Liver (tissue), 10 donors: ENCODE measurements at places on chromosomes 6 and 20. TPM values are rescaled to one million over a fixed set of nuclear protein-coding genes. Genes with fewer than 3 reads are reported as not detected.

DNA sequence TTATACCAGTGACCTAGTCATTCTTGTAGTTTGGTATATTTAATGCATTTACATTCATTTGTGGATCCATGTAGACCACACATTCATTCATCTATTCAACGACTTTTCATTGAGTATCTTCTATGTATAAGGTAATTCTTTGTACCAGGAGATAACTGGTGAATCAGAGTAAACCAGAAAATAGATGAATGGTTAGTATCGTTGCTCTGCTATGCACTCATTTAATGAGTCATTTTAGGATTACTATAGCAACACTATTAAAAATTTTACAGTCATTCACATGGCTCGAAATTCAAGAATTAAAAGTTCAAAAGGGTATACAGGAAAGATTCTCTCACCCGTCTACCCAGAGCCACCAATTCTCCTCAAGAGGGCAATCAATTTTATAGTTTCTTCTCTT lies 26.8 kb downstream of the DOK5 start:
- H3K4me3 ChIP-seq = no peak overlapping the region

DNA sequence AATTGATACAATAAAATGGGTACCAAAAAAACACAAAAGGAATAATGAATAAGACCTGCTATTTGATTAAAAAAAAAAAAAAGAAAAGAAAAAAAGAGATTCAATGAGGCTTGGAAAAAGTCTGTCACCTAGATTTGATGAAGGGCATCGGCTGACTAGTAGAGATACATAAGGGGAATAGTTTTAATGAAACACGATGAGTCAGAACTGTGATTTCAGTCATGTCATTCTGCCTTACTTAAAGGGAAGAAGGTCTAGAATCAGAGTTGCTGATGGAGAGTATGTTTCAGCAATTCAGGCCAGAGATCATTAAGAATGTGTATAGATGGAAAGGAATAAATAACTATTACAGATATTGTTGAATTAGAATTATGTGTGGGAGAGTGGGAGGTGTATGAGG lies 565.9 kb upstream of the RNF217 start:
- H3K27me3 ChIP-seq = no peaks in the 10 kb centered on the region
- H3K4me3 ChIP-seq = no peak overlapping the region
- no peak for DNase-seq

The PTCRA gene
- not detected for total RNA-seq

- no peak for DNase-seq
- no peaks in the 10 kb centered on the region for H3K27me3 ChIP-seq
- no peak overlapping the region for H3K27ac ChIP-seq
- no peaks in the 10 kb centered on the region for H3K36me3 ChIP-seq
These were observed 66.5 kb downstream of the LCA5 start for GRCh38 chr6:79470728-79471127.

- H3K27ac ChIP-seq = no peak within 1 kb of the TSS
- no peak within 1 kb of the TSS for H3K4me3 ChIP-seq
- H3K27me3 ChIP-seq = no peaks in the 10 kb centered on the region
- H3K36me3 ChIP-seq = no peaks in the 10 kb centered on the region
- peaks cover 3% of the 10 kb centered on the region for H3K4me1 ChIP-seq
- DNase-seq = peak; percentile 37
These were observed at the start of gene NRSN1 for GRCh38 chr6:24125980-24126379. TSS of gene NRSN1 (plus strand) at chr6:24126215. CDS start at chr6:24134328, 8,113 bp downstream.

DNA sequence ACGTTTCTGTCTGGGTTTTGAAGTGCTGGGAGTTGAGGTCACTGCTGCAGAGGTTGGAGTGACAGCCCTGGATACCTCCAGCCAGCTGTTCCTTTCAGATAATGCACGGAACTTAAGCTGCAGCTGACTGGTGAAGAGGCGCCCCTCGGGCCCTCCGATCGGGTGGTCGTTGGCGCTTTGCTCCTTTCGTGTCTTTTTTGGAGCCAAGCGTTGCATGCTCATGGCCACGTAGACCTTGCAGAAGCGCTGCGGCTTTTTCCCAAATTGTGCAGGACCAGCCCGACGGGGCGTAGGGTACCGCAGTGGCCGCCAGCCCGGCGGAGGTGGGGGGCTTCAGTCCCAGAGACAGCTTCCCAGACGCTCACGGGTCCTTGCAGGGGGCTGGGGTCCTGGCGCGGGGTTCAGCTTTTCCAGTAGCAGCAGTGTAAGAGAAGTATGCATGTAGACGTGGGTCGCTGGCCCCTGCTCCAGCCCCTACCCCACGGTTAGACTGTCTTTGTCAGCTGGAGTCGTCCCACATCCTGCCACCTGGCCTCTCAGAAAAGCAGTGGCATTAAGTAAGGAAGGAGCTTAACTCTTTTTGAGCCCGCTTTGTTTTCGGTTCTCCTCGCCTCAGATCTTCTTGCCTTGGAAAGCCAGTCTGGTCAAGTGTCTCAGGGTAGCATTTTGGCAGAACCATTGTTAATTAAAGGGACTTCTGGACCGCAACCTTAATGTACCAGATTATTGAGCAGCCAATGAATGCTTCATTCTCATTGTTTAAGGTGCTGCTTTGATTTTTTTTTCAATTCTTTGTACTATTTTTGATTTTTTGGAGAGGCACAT lies 838 bp downstream of the TNFAIP3 start:
- H3K4me3 ChIP-seq = peak overlapping the region; percentile 84
- no peaks in the 10 kb centered on the region for H3K36me3 ChIP-seq
- H3K4me1 ChIP-seq = peaks cover 29% of the 10 kb centered on the region
- H3K27me3 ChIP-seq = no peaks in the 10 kb centered on the region
- DNase-seq = no peak

DNA sequence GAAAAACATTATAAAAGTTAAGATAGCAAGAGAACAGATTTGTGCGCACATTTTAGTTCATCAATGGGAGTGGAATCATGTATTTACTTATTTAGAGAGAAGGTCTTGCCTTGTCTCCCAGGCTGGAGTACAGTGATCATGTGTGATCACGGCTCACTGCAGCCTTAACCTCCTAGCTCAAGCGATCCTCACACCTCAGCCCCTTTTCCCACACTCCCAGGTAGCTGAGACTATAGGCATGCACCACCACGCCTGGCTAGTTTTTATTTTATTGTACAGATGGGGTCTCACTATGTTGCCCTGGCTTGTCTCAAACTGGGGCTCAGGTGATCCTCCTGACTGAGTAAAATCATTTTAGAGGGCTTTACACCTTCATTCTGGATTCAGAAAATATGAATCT lies 72.3 kb upstream of the ADGRF1 start:
- H3K4me1 ChIP-seq = no peaks in the 10 kb centered on the region
- H3K36me3 ChIP-seq = no peaks in the 10 kb centered on the region
- no peak for DNase-seq
- H3K27me3 ChIP-seq = no peaks in the 10 kb centered on the region

The SOBP gene
- total RNA-seq = 2.3 TPM

DNA sequence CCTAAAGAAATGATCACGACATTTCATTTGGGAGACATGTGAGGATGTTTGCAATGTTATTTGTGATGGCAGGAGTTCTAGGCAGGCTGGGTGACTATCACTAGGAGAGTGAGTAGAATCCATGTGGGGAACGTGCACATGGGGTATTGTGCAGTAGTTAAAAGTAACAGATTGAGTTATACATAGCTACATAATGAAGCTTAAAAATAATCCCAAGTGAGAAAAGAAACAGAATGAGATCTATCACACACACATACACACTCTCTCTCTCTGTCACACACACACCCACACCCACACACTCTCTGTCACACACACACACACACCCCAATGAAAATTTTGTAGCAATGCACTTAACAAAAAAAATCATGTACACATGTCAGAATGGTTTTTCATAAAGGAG lies 218.7 kb upstream of the ARG1 start:
- H3K36me3 ChIP-seq = no peaks in the 10 kb centered on the region
- no peak overlapping the region for H3K27ac ChIP-seq

DNA sequence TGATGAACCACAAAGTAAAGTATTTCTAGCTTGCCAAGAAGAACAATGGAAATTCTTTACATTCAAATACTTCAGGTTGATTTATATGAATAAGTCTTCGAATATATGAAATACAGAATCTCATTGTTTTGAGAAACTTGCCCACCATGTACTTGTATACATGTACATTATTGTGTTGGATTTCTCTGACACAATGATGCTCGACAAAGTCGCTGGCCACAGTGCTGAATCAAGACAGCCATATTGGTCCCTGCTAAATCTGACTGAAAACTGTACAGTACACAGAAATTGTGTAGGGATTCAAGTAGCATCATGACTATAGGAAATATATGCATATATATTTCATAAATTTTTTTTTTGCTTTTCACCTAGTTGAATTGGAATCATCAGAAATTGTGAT lies 13.1 kb upstream of the LIN28B start:
- no peak overlapping the region for H3K27ac ChIP-seq
- no peak for DNase-seq
- H3K36me3 ChIP-seq = no peaks in the 10 kb centered on the region
- peaks cover 15% of the 10 kb centered on the region for H3K27me3 ChIP-seq
- H3K4me3 ChIP-seq = no peak overlapping the region

DNA sequence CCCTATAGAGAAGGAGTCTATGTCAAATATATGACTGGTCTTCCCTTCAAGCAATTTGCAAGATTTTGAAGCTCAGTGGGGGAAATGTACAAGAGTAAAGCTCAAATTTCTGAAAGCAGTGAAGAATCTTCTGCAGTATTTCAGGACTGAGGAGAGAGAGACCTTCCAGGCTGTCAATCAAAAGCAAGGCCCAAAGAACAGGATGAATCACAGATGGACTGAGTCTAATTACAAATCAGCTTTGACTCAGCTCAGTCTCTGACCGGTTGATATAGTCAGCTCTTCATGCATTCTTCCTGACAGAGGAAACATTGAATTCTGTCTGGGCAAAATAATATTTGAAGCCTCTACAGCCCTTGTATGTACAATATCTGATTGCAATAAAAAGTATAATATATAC lies 7.7 kb upstream of the HTR1B start:
- DNase-seq = no peak
- no peaks in the 10 kb centered on the region for H3K36me3 ChIP-seq
- no peak overlapping the region for H3K4me3 ChIP-seq
- H3K4me1 ChIP-seq = peaks cover 3% of the 10 kb centered on the region
- H3K27me3 ChIP-seq = no peaks in the 10 kb centered on the region

GRCh38 chr20:39800548-39800947 lies 838.4 kb downstream of the DHX35 start:
- no peak overlapping the region for H3K27ac ChIP-seq
- H3K4me3 ChIP-seq = no peak overlapping the region
- H3K36me3 ChIP-seq = no peaks in the 10 kb centered on the region
- H3K4me1 ChIP-seq = no peaks in the 10 kb centered on the region
- H3K27me3 ChIP-seq = no peaks in the 10 kb centered on the region
